ENCODE measurements at places on chromosomes 3 and 15.
A peak's percentile ranks its signal among the peaks of the same experiment; 100 is the strongest.

GRCh38 chr15:99071091-99071680, 33.7 kb upstream of the SYNM start:
- DNase-seq, result no peak

GRCh38 chr3:127676921-127677351, 4.2 kb downstream of the ABTB1 start:
- no peak for DNase-seq

GRCh38 chr3:30248423-30248822, 358.0 kb upstream of the TGFBR2 start:
- no peak for DNase-seq

GRCh38 chr3:189902230-189903186, 218.2 kb downstream of the P3H2 start:
- DNase-seq, result no peak

DNA sequence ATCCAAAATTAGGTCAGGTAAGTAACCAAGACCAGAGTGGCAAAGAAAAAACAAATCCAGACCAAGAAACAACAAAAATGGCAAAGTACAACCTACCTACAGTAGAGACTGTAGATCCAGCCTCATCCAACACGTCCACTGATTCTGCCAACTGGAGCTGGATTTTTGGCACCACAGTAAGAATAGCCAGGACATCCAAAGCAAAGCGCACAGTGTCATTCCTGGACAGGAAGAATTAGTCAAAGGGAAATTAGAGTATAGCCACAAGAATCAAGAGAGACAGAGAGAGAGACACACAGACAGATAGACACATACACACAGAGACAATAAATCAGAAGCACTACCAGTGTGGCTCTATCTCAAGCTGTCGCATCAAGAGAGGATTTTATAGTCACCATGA, 31.1 kb downstream of the RBM15B start:
- DNase-seq, result no peak

GRCh38 chr3:155101398-155101797, 21.3 kb downstream of the MME start:
- DNase-seq, result no peak

GRCh38 chr3:114436182-114436581, 142.4 kb downstream of the TIGIT start:
- no peak for DNase-seq

GRCh38 chr3:120795017-120795648, 52.6 kb downstream of the GTF2E1 start:
- peak; percentile 73 for DNase-seq

- DNase-seq, result no peak
Measured at GRCh38 chr3:76669322-76669721, 370.6 kb upstream of the ROBO2 start.

- DNase-seq, result no peak
Measured at GRCh38 chr3:190301591-190301990, 20.7 kb downstream of the CLDN1 start.

DNA sequence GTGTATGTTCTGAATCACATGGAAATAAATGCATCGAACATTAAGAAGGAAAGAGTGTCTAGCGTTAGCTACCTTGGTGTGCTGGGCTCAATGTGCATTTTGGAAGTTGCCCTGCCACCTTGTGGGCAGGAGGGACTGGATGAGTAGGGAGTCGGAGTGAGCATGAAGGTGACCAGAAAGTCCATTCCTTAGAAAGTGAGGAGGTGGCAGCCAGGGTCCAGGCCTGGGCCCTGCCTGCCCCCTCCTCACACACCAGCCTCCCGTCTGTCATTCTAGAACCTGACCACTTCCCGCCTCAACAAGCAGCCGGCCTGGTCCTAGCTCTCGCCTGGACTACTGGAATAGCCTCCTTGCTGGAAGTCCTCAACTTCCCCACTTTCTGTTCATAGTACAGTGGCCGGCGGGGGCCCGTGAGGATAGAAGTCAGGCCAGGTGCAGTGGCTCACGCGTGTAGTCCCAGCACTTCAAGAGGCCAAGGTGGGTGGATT, 10.2 kb upstream of the GATA2 start:
- DNase-seq, result no peak

- DNase-seq, result peak; percentile 9
Measured at GRCh38 chr3:194739498-194740284, 54.0 kb downstream of the FAM43A start.

- DNase-seq, result no peak
Measured at GRCh38 chr3:116476691-116477090, 31.4 kb upstream of the LSAMP start.

GRCh38 chr3:71930056-71930991, 145.4 kb upstream of the PROK2 start:
- no peak for DNase-seq

DNA sequence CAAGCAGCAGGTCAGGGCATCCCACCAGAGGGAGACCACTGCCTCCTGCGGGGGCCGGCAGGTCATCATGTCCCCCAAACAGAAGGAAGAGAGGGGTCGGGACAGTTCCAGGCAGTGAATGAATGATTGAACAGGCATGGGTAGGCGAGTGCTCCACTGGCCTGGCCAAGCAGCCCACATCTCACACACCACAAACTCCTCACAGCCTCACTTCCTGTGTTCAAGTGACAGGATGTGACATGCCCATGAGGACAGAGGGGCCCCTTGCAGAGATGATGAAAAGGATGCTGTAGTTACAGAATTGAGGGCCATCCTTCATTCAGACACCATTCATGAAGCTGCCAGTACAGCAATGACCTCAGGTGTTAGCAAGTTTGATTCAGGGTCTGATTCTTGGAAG, 3.7 kb downstream of the IQSEC1 start:
- no peak for DNase-seq

- peak; percentile 49 for DNase-seq
Measured at GRCh38 chr15:41934843-41935242, 37.5 kb downstream of the EHD4 start.

DNA sequence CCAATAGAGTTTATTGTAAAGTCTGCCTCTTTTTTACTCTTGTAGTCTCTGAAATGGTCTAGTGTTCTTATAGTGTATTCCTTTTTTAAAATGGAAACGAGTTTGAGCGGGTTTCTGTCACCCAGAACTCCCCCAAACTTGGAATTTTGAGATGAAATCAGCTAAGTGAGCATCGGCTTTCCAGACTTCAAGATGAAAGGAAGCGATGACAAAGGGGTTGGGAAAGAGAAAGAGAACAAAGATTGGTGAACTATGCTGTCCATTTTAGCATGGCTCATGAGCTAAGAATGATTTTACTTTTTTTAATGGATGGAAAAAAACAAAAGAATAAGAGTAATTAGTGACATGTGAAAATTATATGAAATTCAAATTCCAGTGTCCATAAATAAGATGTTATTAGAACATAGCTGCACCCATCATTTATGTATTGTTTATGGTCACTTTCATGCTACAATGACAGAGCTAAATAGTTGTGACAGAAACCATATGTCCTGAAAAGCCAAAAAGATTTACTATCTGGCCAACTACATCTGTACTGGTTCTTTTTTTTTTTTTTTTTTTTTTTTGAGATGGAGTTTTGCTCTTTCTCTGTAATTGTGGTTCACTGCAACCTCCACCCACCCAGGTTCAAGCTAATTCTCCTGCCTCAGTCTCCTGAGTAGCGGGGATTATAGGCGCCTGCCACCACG, 52.7 kb upstream of the PDZRN3 start:
- DNase-seq, result no peak

- no peak for DNase-seq
Measured at GRCh38 chr3:11480663-11481298, 162.9 kb downstream of the VGLL4 start.

GRCh38 chr3:170044795-170045244, 7.0 kb downstream of the GPR160 start:
- DNase-seq, result no peak

DNA sequence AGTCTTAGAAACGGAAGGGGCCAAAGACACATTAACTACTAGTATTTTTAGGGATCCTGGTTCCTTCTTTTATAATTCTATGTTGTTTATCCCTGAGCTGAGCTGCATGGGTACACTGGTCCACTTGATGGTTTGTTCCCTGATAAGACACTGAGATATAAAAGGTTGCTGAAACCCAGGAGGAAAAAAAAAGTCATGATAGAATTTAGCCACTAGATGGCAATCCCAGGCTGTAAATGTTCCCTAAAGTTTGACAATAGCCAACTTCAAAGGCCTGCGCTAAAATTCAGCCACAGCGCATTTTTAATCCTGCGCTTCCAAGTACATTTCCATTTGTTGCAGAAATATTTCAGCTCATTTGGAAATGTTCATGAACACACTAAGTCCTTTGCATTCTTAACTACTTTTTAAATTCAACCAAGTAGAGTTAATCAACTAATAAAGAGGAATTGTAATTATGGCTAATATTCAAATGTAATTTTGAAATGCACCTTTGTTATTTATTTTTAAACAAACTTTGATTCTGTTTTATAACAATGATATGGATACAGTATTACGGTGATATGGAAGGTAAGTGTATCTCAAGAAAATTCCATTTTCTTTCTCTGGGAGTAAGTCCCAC, 249.3 kb upstream of the FEZF2 start:
- DNase-seq, result peak; percentile 49

GRCh38 chr15:68231102-68231818, 1.7 kb upstream of the CLN6 start:
- no peak for DNase-seq

DNA sequence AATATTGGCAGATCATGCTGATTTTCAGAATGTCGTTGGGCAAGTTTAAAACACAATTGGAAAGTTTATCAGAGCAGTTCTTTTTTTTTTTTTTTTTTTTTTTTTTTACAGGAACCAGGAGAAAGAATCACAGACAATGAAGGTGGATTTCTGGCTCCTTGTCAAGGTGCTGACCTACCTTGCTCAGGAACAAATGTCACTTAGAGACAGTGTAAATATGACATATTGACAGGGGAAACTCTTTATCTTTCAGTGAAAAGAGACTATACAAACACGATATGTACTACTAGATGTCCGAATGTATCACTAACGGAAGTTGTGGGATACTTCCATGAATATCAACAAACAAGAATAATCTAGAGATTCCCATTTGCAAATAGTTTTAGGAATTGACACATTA, 237.3 kb downstream of the FMN1 start:
- DNase-seq, result no peak

GRCh38 chr15:69758810-69759790, 306.5 kb downstream of the RPLP1 start:
- DNase-seq, result no peak

DNA sequence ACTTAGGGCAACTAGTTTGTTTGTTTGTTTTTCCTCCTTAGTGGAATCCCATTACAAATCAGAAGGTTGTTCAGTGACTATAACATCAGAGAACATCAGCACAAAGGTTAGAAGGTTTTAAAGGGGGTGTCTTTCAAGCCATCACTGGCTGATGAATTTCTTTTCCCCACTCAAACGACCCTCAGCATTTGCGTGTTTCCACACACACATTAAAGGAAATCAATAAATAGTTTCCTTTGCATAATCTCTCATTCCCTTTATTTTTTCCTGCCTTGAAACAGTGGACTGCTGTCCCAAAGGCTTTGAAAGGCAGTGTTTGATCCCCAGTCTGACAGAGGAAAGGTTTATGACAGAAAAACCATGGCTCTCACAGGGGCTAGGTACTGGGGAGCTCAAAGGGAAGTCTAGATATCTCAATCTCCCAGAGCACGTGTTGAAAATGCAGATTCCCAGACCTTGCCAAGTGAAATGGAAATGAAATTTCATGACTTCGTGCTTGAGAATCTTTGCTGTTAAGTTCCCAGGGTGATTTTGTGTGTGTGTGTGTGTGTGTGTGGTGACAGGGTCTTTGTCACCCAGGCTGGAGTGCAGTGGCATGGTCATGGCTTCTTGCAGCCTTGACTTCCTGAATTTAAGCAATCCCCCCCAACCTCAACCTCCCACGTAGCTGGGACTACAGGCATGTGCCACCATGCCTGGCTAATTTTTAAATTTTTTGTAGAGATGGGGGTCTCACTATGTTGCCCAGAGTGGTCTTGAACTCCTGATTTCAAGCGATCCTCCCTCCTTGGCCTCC, 2.2 kb upstream of the INTS14 start:
- no peak for DNase-seq

DNA sequence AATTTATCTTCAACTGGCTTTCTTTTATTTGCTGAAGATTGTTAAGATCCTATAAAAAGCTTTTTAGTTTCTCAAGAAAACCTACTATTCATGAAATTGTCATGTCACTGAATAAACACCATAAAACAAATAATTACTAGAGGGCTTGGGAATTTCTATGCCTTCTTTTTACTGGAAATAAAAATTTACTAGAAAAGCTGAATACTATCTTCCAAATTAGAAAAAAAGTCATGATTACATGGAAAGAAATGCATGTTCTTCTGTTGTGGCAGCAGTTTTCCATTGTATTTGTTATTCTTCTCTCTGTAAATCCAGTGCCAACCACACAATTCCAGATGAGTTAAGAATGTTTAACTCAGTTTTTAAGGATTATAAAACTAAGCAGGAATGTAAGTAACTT, 153.8 kb downstream of the RAP2B start:
- DNase-seq, result no peak

DNA sequence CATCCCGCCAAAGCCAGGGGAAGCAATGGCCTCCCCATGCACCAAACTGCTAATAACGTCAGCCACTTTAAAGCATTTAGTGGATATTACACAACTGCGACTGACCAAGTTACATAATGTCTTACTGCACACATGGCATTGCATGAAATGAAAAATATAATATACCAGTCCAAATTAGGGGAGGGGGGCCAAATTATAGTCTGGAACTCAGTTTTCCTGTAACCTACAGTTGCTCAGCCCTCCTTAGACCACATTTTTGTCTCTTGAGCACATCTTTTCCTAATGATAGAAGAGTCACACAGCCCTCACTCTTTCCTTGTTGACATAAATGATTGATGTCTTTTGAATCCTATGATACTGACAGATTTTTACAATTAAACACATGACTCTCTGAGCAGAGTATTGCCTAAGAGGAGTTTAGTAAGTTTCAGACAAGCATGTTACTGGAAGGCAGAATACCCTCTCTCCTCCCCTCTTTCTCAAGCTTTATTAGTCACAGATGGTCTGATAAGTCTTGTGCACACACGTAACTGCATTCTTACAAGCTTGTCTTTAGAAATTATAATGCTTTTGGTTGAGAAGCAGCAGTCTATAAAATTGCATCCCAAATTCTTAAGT, 1.1 kb upstream of the PLD1 start:
- peak; percentile 16 for DNase-seq

DNA sequence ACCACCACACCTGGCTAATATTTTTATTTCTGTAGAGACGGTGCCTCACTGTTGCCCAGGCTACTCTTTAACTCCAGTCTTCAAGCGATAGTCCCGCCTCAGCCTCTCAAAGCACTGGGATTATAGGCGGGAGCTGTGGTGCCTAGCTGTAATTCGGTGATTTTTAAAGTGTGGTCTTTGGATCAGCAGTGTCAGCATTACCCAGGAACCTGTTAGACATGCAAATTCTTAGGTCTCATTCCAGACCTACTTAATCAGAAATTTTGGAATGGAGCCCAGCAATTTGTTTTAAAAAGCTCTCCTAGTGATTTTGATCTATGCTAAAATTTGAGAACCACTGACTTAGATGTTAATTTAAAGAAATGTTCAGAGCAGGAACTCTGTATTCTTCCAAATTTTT, 51.9 kb downstream of the GOLM2 start:
- DNase-seq, result no peak

GRCh38 chr15:86629409-86630356, 550.0 kb downstream of the AGBL1 start:
- DNase-seq, result no peak
